Activated CD8-positive, alpha-beta memory T cell treated with anti-CD3 and anti-CD28 coated beads, Interleukin-2, amount 50 U/mL, for 4 hours (primary cell): ENCODE measurements at places on chromosomes 5 and 9.
A peak's percentile ranks its signal among the peaks of the same experiment; 100 is the strongest.

DNA sequence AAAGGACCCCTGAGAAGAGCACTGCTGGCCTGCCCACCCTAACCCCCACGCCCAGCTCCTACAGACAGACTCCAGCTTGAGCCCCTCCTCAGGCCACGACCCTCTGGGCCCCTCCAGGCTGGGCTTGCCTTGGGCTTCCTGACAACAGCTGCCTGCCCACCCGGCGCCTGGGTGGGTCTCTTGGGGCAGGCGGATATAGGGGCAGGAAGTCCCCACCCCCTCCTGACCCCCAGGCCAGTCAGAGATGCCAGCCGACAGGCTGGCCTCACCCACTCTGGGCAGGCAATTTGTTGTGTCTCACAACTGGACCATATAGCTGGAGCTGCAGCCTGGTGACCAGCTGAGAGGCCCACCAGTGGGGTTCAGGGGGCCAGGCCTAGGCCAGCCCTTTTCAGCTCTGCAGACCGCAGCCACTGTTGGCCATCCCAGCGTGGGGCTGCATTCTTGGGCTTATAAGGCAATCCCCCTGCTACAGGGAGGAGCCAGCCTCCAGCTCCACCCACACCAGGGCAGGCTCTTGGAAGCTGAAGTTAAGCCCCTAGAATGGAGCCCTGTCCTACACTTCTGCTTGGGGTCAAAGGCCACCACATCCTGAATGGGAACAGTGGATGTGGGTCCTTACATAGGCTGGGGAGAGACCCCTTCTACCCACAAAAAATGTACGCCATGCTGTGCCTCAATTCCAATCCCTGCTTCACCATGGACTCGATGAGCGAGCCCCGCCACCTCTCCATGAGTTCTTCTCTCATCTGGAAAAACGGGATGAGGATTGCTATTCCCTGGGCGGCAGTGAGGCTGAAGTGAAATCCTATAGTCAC lies 2.0 kb downstream of the PDLIM7 start:
- no peak for DNase-seq

DNA sequence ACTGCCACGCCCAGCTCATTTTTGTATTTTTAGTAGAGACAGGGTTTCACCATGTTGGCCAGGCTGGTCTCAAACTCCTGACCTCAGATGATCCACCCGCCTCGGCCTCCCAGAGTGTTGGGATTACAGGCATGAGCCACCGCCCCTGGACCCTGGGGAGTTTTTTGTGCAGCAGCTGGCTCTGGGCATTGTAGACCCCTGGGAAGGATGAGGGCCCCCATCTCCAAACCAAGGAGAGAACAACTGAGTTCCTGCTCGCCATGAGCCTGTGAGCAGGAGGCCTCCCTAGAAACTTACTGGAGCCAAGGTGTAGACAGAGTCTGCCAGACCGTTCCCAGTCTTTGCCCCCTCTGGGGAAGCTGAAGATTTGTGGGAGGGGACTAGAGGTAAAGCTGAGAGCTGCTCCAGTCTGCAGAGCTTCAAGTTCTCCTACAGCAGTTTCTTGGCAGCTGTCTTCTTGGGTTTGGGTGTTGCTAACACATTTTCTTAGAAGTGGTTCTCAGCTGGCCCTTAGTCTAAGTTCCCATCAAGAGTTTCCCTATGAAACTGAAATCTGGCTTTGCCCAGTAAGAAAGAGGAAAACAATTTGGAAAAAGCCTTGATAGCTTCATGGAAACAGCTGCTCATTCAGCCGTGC lies 12.4 kb downstream of the NUDT2 start:
- DNase-seq: no peak

DNA sequence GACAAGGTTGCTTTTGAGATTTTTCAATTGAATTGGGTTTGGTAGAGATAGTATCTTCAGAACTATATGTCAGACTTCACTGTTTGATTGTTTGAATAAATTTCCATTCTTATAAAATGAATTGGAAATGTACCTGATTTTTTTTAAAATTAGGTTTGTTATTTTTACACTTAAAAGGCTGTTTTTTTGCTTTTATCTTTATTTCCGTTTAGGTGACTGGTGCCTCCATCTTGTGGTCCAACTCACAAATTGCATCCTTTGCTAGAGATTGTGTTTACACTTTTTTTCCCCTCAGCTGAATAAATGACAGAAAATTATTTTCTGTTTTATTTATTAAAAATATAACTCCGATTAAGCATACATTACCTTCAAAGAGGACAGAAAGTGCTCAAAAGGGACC lies 15.6 kb downstream of the NDUFAF2 start:
- DNase-seq: no peak

DNA sequence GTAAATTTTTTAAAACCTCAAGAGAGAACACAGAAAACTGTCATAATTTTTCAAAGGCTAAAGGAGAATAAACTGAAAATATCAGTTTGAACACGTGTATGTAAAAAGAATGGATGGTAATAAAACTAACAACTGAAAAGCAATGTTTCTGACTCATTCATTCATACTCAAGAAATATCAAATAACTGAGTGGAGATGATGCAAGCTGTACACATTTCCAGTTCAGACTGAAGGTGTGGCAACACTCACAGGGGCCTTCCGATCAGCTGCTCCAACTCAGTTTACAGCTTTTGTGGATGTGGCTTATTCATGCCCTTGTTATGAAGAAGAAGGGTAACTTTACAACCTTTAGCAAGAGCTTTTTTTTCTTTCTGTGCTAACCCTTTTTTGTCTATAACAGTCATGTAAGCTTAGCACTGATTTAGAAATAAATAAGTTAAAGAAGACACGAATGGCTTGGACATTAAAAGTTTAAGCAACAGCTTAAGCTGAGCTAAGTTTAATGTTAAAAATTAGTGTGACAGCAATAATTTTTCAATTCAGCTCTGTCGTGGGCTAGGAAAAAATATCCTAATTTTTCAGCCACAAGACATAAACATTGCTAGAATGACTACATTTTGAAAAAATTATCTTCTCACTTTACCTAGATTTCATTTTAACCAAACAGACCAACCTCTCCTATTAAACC lies 453.5 kb downstream of the RAB3C start:
- DNase-seq: peak; percentile 50

- no peak for DNase-seq
Measured at GRCh38 chr9:134793288-134794188, 87.1 kb upstream of the FCN2 start.

DNA sequence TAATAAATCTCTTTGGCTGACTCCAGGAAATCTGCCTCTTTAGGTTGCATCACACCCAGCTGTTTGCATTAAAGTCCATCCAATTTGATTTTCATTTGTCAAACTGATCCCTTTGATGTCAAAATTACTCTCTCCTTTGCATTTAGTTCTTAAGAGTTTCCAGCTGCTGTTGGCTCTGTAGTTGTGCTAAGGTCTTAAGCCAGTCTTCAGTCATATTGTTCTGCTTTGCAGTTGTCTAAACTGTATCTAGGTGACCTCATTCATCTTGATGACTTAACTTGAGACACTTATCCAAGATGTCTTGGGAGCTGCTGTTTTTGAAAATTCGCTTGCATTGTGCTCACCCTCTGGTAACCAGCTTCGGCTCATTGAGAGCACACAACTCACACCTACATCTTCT lies 386.9 kb upstream of the TLE4 start:
- DNase-seq: no peak

- DNase-seq: no peak
Measured at GRCh38 chr5:154543380-154543779, 65.4 kb upstream of the HAND1 start.

- peak; percentile 61 for DNase-seq
Measured at GRCh38 chr5:50666261-50667022, at the start of gene PARP8. Gene PARP8 (plus strand): TSS chr5:50666637. CDS start chr5:50667096, 459 bp downstream.

GRCh38 chr9:130026583-130027340 lies 16.2 kb downstream of the FNBP1 start:
- no peak for DNase-seq

DNA sequence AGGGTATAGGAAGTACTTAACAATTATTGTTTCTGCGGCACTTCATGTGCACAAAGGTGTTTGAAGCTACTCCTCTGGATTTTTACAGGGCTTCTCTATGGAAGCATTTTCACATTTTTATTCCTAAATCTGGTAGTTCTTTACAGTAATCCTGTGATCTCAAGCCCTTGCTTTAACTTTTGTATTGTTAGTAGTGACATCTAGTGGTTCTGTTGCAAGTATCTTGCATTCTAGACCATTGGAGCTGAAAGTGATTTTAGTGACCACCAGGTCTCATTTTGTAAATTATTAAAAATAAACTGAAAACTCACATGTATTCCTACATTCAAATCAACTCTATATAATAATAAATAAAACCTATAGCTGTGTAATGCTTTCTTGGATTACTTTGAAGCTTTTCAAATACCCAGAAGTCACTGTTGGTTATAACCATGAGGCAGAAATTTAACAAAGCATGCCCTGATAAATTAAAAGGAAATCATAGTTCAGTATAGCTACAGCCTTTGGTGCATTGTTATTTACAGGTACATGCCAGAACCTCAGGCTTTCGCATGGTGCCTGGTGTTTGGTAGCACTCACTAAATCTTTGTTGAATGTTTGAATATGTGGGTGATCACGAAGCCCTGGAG lies 18.9 kb downstream of the RPS23 start:
- no peak for DNase-seq

- DNase-seq: peak; percentile 30
Measured at GRCh38 chr9:83956086-83956435, 24.0 kb downstream of the HNRNPK start.

GRCh38 chr5:162393534-162393933 lies 326.0 kb downstream of the GABRG2 start:
- no peak for DNase-seq

- no peak for DNase-seq
Measured at GRCh38 chr5:115295777-115296123, 704 bp downstream of the CCDC112 start.

GRCh38 chr9:129549684-129550083 lies 71.2 kb downstream of the C9orf50 start:
- no peak for DNase-seq

DNA sequence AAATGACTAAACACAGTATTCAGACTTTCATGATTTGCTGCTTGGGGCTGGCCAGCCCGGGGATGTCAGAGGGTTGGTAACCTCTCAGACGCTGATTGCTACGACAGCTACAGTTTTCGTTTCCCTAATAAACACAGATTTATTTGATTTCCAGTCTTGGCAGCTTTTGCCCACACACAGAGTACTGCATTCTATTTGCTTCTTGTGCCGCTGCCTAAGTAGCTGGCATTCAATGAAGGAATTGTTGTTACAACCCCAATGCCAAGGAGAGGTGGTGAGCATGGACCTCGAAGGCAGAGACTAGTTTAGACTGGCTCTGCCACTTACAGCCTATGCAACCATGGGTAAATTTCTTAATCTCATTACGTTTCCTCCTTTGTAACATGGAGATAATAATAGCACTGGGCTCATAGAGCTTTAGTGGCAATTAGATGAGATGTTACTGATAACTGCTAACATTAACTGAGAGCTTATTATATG lies 247.1 kb upstream of the PANK3 start:
- DNase-seq: no peak

- DNase-seq: no peak
Measured at GRCh38 chr9:91200692-91201336, 160.9 kb downstream of the AUH start.

GRCh38 chr9:31916591-31917241 lies 467.7 kb upstream of the ACO1 start:
- no peak for DNase-seq

DNA sequence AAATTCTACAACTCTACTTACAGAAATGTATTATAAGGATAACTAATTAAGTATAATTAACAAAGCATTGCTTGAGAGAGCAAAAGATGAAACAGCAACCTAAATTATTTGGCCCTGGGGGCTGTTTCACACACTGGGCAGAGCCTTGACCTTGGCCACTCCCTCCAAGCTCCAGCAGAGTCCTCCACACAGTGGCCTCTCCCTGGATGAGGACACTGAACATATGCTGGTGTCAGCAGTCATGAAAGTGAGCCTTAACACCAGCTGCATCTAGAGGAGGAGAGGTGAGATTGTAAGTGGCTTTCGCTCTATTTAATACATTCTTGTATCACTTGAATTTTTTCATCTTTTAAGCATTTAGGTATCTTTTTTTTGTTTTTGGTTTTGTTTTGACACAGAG lies 23.3 kb upstream of the ZDHHC12 start:
- DNase-seq: no peak

DNA sequence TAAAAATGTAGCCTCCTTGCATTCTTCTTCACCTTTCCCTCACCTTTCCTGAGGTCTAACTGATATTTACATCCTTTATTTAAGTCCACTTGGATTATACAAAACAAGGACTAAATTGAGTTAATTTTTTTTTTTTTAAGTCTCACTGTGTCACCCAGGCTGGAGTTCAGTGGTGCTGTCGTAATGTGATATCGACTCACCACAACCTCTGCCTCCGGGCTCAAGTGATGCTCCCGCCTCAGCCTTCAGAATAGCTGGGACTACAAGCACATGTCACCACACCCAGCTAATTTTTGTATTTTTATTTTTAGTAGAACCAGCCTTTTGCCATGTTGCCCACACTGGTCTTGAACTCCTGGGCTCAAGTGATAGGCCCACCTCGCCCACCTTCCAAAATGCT lies 195.3 kb downstream of the BNC2 start:
- DNase-seq: no peak

DNA sequence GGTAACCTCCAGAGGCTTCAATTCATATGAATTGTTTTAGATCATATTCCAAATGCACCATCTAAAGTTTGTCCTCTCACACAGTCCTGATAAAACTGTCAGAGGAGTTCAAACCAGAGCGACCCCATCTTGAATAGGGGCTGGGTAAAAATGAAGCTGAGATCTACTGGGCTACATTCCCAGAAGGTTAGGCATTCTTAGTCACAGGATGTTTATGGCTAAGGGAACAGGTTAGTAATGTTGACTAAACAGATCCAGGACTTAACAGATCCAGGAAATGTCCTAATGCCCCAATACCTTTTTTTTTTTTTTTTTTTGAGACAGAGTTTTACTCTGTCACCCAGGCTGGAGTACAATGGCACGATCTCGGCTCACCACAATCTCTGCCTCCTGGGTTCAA lies 192.6 kb upstream of the PRDM9 start:
- DNase-seq: no peak

- no peak for DNase-seq
Measured at GRCh38 chr5:133460172-133460758, 152.1 kb downstream of the FSTL4 start.

GRCh38 chr5:151077419-151077818 lies 3.4 kb downstream of the TNIP1 start:
- DNase-seq: no peak

DNA sequence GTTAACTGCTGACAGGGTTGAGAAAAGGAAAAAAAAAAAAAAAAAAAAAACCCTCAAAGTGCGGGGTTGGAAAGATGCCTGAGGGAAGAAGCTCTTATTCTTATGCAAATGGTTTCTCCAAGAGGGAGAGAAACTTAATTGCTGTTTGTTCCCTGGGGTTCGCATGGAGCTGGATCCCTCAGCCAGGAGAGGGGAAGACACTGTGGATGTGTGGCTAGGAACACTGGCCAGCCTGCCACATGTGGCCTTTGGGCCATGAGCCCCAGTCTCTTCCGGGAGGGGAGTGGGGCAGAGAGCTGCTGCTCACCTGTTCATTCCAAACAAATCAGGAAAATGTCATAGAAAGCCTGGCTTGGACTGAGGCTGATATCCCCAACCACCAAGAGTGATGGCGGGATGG lies 9.4 kb upstream of the SCGB3A2 start:
- no peak for DNase-seq
